ENCODE measurements at places on chromosomes 6 and 20. TPM values are rescaled to one million over a fixed set of nuclear protein-coding genes. Genes with fewer than 3 reads are reported as not detected.

- DNase-seq: no peak
Observed at GRCh38 chr6:44921798-44922197, 406.3 kb upstream of the RUNX2 start.

- DNase-seq: no peak
Observed at GRCh38 chr20:51563486-51564332, 21.2 kb upstream of the NFATC2 start.

DNA sequence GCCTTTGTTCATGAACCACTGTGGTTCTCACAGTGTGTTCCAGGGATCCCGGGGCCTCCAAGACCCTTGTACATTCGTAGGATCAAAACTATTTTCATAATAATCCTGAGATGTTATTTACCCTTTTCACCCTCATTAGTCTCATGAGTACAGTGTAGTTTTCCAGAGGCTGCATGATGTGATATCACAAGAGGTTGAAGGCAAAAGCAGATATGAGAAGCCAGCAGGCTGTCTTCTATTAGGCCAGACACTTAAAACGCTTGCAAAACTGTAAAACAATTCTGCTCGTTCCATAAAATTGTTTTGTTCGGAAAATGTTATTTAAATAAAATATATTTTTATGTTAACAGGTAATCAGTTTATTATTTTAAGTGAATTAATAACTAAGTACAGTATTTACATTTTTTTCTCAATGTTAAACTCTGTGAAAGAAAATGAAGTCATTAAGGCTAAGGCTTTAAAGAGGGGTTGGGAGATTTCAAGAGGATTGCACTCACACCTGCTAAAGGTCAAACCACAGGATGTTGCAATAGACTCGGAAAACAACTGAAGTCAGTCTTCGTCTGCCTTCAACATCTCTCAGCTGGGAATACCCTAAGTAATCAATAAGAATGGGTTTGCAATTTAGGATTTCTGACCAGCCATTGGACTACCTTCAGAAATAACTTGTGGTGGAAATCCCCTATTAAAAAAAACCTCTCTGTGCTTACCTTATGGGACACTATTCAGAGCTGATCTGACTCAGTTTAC, 474.2 kb downstream of the KIF16B start:
- no peak for DNase-seq

GRCh38 chr6:141580131-141580530, 552.6 kb upstream of the GJE1 start:
- no peak for DNase-seq

- DNase-seq: no peak
Observed at GRCh38 chr6:135186255-135186654, 5.1 kb downstream of the MYB start.

DNA sequence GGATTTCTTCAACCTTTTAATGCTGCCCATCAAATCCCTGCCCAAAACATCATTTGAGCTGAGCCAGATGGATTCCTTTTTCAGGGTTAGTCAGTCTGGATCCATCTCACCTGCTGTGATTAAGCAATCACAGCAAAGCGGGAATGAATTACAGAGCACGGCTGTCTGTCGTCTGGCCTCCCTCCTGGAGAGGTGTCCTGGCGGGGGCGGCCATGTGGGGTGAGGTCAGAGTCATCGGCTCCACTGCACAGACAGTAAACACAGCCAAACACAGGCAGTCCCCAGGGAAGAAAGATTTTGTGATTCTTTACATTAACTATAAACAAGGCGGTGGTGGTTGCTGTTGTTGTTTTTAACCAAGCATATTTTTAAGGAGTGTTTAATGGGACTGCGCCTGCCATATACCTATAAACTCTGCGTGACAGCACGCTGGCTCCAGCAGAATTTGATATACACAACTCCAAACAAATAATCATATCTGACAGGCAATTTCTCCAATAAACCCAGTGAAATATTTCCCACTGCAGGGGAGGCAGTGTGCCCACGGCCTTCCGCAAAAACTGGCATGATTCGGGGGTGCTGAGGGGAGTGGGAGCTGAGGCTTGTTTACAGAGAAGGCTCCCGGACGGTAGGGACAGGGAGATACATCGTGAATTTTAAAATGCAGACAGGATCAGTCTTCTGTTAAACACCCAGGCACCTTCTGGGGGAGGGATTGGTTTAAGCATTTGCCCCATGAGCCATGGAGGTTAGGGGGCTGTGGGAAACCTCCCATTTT, 232.0 kb upstream of the PMEPA1 start:
- no peak for DNase-seq

DNA sequence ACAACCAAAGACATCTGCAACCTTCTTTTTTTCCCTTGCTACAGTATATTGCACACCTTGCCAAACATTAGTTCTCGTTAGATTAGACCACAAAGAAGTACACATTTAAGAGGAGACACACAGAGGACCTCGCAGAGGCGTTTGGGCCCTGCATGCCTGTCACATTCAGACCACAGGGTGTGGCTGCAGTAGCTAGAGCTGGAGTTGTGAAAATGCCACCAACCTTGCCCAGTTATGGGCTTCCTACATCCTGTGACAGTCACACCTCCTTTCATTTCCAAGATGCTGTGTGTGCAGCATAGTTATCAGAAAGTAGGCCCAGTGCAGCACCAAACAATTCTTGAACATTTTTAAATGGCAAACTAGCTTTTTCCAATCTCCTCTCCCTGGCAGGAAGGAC, 2.4 kb downstream of the SYNE1 start:
- peak; percentile 46 for DNase-seq

- no peak for DNase-seq
Observed at GRCh38 chr20:57735831-57736737, 26.3 kb upstream of the PMEPA1 start.

DNA sequence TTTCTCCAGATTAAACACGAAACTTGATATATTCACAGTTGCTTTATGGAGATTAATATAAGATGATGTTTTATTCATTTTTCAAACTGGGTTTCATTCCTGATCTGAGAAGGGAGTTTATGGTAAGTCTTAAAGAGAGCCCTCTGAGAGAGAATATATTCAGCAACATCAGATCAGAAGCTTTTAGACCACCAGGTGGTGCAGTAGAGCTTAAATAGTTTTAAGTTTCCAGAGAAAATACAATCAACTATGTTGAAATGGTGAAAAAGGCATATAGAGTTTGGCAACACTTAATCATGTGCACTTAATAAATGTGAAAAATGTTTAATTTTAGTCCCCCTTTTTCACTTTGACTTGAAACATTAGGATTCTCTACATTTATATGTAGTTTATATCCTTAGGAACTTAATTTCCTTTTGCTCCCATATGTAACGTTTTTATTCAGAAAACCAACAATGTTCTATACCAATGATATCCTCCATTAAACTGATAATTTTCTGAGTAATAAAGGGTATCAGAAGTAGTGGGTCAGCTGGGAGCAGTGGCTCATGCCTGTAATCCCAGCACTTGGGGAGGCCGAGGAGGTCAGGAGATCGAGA, 86.4 kb upstream of the CLDN20 start:
- no peak for DNase-seq

DNA sequence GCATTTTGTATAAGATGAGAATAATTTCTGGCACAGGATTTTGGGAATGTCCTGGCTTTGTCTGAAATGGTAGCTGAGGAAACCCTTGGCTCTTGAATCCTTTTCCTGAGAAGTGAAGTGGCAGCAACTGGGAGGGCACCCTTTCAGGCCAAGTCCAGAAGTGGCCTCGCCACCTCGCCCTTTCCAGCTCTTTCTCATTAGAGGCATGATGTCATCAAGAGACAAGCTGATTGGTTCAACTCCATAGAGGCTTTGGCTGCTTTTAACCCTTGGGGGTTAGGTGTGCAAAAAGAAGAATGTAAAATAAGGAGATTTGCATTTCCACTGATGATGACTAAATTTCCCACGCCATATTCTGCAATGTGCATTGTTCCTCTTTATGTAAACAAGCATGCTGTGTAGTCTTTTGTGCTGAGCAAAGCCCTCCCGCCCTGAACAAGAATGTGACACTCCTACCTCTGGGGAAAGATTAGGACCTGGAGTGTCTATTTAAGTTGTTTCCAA, 116.5 kb downstream of the TCP11 start:
- no peak for DNase-seq

- DNase-seq: no peak
Observed at GRCh38 chr6:12935637-12936036, 219.1 kb downstream of the PHACTR1 start.

GRCh38 chr6:107101686-107102413, 13.5 kb downstream of the BEND3 start:
- no peak for DNase-seq

DNA sequence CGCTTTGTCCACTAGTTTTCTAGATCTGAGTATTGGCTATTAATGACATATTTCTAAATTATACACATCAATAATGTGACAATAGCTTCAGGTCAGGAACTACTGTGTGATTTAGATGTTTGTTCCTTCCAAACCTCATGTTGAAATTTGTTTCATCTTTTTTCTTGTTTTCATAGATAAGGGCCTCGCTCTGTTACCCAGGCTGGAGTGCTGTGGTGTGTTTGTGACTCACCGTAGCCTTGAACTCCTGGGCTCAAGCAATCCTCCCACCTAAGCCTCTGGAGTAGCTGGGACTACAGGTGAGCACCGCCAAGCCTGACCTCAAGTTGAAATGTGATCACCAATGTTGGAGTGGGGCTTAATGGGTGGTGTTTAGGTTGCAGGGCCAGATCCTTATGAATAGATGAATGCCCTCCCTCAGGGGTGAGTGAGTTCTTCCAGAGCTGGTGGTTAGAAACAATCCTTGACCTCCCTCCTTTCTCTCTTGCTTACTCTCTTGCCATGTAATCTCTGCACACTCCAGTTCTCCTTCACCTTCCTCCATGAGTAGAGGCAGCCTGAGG, 5.9 kb upstream of the NQO2 start:
- DNase-seq: no peak

DNA sequence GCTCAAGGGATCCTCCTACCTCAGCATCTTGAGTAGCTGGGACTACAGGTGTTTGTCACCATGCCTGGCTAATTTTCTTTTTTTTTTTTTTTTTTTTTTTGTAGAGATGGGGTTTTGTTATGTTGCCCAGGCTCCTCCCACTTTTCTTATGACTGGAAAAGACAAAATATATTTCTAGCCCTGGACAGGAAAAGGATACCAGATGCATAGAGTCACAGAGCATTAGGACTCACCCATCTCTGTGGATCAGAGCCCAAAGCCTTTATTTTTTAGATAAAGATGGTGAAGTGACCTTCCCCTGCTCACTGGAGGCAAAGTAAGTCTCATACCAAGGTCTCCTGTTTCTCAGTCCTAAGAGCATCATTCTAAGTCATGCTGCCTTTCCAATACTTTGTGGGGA, 3.4 kb downstream of the TRIM10 start:
- DNase-seq: no peak

Gene CLPSL2
- not detected for total RNA-seq

Gene RBPJL
- total RNA-seq: not detected

Gene ENPP5
- 46.0 TPM for total RNA-seq

Gene RARS2
- total RNA-seq: 28.5 TPM

Data from dorsolateral prefrontal cortex (tissue), 122 donors.